ENCODE measurements at places on chromosomes 1 and 21.

DNA sequence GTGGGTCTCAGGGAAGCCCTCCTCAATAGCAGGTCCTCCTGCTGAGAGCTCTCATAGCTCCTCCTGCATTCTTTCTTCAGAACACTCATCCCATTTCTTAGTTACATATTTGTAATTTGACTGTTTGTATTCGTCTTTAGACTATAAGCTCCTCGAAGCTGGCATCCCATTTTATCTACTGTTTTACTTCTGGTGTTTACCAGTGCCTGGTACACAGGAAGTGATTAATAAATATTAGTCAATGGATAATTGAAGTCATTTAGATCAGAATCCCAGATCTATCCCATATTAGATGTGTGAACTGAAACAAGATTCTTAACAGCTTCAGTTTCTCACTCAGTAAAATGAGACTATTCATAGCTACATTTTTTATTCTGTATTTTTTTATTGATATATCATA is 88.7 kb downstream of the PLPP3 start:
- no peak for DNase-seq

- no peak for DNase-seq
Measured at GRCh38 chr1:101307985-101308689, 71.3 kb downstream of the S1PR1 start.

GRCh38 chr1:67339623-67340343 is 32.1 kb downstream of the IL12RB2 start:
- no peak for DNase-seq

GRCh38 chr1:1024771-1025699 is 5.1 kb downstream of the AGRN start:
- DNase-seq, result peak; percentile 93

- DNase-seq, result peak; percentile 55
Measured at GRCh38 chr1:1274299-1274930, 761 bp upstream of the UBE2J2 start.

DNA sequence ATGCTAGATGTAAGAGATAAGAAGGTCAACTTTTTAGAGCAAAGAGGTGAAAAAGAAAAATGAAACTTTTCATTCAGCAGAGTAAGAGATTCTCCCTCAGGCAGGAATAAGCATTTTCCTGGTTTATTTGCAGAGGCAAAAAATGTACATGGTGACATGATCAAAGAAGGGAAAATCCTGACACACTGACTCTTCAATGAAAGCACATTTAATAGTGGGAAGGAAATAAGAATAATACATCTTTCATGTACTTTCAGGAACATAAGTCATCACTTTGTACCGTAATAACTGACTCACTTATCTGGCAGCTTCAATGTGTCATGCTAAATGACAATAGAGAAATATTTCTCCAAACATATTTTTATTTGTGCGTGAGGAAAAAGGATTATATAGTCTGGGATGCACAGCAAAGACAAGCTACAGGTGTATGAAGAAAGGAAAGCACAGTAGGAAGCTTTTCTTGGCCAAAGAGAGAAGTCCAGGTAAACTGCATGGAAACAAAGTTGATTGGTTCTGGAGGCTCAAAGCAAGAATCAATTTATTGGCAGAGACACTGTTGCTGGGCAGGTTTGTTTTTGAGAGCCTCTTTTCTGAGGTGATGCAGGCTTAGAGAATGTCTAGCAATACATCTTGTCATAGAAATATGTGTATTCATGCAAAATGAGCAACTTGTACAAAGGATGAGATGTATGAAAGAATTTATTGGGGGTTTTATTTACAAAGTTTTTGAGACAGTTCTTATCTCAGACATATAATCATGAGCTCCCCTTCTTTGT is 1409.0 kb downstream of the PLA2G4A start:
- no peak for DNase-seq

- DNase-seq, result no peak
Measured at GRCh38 chr1:234782791-234783190, 172.8 kb upstream of the IRF2BP2 start.

DNA sequence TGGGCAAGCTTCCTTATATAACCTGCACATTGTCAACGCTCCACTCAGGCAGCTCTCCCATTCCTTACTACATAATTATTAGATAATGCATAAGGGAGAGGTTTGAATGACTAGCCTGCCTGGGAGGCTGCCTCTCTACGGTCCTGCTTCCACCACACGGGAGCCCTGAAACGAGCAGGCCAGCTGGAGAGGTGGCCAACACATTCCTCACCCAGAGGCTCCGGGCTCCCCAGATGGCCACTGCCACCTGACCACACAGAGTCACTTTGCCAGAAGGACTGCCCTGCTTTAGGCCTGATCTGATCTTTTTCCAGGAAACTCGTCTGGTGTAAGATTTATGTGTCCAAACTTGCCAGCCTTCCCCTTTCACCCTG is 27.9 kb downstream of the HIVEP3 start:
- DNase-seq, result no peak

DNA sequence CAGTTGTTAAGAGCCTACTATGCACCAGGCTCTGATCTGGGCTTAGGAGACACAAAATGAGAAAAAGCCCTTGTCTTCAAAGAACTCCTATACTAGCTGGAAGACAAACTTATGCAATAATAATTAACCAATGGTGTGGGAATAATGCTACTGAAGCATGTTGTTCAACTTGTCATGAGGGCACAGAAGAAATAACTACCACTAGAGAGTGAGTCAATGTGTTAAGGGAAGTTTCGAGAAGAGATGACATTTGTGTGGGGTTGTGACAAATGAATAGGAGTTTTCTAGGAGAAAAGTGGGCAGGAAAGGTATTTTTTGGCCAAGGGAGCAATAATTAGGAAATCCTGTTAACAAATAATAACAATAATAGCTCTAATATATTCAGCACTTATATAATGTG is 205.0 kb downstream of the PDE4B start:
- DNase-seq, result no peak

- DNase-seq, result no peak
Measured at GRCh38 chr1:16013220-16013907, 4.5 kb downstream of the HSPB7 start.

GRCh38 chr21:37082856-37083528 is 9.9 kb downstream of the TTC3 start:
- DNase-seq, result no peak

DNA sequence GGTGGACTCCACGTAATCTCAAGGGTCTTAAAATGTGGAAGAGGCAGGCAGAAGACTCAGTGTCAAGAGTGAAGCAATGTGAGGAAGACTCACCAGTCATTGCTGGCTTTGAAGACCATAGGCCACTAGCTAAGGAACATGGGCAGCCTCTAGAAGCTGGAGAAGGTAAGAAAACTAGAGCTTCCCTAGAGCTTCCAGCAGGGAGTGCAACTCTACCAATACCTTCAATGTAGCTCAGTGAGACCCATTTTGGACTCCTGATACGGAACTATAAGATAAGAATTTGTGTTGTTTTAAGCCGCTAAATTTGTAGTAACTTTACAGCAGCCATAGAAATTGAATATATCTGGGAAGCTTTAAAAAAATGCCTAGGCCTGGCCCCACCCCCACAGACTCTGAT is 18.9 kb downstream of the METTL13 start:
- no peak for DNase-seq

GRCh38 chr1:2628933-2629626 is 3.7 kb downstream of the MMEL1 start:
- DNase-seq, result peak; percentile 56

DNA sequence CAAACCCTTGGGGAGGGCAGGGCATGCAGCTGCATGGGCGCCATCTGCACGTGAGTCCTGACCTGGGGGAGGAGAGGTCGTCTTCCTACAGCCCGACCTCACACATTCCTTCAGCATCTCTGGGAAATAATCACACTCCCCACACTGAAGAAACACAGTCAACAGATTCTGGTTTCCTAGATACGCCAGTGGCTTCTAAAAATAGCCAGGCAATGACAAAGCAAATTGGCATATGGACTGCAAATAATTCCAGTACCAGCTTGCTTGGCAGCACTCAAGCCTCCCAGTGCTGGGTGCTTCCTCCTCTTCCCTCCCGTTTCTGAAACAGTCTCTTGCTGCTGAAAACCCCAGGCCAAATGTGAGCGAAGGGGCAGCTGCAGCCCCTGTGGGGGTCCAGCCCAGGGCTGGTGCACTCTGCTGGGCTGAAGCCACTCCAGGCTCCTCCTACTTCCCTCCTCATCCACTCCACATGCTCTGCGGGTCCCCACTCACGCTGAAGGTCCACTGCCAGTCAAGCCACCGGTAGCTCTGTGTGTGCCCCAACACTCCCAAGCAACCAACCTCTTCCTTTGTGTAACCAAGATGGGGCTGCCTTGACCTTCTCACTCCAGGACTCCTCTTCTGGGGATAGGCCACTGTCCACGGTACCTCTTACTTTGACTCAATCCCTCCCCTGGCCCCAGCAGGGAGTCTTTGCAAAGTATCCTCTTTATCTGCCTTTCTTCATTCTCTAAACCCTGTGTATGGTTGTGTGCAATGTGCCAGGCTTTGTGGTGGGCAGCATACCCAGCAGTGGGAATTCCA is 69.0 kb downstream of the KCND3 start:
- no peak for DNase-seq

DNA sequence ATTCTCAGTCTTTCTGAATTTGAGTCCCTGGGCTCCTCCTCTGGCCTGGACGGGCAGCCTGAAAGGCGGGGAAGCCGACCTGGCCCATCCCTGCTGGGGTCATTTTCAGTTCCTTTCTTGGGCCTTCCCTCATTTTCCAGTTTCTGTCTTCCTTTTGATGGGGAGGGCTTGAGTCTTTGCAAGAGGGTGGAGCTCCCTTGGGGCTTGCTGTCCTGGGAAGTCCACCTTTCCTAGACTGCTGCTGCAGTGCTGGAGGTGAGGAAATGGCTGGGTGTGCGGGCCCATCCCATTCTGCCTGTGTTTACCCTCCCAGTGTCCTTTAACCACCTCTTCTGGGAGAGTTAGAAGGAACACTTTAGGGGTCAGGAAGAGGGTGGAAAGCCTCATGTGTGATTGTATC is 40.4 kb upstream of the SYNC start:
- no peak for DNase-seq

DNA sequence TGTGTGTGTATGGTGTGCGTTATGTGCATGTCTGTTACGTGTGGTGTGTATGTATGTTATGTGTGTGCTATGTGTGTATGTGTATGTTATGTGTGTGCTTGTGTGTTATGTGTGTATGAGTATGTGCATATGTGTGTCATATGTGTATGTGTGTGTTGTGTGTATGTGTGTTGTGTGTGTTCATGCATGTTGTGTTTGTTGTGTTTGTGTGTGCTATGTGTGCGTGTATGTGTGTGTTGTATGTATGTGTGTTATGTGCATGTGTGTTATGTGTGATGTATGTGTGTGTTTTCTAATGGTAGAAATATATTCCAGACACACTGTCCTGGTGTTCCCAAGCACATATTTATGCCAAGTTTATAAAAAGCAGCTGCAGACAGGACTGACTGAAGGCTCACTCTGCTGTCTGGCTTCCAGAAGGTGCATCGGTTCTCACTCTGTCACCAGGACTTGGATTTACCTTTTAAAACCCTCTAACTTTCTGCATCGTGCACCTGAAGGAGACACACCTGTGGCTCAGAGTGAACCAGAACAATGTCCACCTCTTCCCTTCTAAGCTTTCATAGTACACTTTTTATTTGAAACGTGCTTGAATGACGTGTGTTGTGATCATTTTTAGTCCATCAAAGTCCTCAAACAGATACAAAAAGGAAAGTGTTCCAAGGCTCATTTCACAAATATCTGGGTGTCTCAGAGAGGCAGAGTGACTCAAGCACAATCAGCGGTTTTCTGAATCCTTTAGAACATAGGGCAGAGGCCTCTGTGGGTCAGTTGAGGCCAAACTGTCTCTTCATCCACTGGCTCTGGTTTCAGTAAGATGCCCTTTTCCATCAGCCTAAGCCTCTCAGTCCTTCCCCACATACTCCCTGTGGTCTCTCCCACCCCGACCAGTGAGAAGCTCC is 49.9 kb downstream of the TOMM20 start:
- DNase-seq, result no peak

- DNase-seq, result no peak
Measured at GRCh38 chr21:25215698-25216384, 391.4 kb downstream of the MRPL39 start.

DNA sequence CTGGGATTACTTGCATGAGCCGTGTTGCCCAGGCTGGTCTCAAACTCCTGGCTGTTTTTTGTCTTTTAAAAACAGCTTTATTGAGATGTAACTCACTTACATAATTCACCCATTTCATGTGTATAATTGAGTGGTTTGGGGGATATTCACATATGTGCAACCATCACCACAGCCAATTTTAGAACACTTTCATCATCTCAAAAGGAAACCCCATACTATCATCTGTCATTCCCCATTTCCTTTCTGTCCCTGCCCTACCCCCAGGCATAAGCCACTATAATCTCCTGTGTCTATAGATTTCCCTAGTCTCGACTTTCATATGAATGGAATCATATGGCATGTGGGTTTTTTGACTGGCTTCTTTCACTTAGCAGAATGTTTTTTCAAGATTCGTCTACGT is 43.3 kb downstream of the GPR137B start:
- no peak for DNase-seq

- DNase-seq, result no peak
Measured at GRCh38 chr1:173934440-173934839, 17.3 kb upstream of the SERPINC1 start.

DNA sequence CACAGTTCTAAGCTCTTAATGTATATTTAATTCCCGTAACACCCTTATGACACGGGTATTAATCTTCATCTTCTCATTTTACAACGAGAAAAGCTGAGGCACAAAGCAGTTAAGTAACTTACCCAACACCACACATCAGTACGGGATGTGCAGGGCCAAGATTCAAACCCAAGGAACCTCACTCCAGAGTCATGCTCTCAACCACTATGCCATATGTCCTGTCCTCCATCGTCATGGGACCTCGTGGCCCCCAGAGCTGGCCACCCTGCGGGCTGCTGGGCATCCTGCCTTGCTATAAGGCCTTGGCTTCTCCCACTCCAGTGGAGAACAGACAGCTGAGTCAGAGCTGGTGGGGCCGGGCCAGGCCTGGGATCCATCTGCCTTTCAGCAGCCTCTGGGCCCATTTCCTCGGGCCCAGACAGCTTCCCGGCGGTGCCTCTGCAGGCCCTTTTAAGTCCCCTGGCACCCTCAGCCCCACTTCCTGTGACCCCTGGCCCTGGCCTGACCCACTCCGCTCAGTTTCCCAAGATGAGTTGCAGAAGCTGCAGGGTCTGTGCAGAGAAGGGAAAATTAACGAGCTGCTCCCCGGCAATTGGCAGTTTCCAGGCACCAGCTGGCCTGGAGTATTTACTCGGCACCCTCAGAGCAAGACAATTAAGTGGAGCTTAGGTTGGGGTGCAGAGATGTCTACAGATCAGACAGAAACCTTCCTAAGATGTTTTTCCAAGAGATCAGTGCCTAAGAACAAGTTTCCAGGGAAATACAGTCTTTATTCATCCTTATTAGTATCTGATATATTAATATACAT is 98.2 kb downstream of the EPHB2 start:
- no peak for DNase-seq

- DNase-seq, result peak; percentile 78
Measured at GRCh38 chr1:231240883-231241735, at the start of gene GNPAT. TSS of gene GNPAT (plus strand) at chr1:231241212. CDS start at chr1:231241379, 167 bp downstream.

DNA sequence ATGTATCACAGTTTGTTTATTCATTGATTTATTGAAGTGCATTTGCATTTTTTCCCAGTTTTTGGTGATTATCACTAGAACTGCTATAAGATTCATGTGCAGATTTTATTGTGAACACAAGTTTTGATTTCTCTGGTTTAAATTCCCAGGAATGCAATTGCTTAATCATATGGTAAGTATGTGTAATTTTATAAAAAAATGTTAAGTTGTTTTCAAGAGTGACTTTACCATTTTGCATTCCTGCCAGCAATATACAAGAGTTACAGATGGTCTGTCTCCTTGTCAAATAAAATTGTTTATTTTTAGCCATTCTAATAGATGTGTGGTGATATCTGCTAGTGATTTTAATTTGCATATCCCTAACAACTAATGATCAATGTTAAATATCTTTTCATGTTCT is 127.3 kb upstream of the APP start:
- no peak for DNase-seq

- DNase-seq, result no peak
Measured at GRCh38 chr1:158037008-158037865, 43.8 kb downstream of the KIRREL1 start.
